ENCODE measurements at places on chromosomes 11 and 22. TPM values are rescaled to one million over a fixed set of nuclear protein-coding genes. Genes with fewer than 3 reads are reported as not detected.

ARL2 gene
- 88.5 TPM for total RNA-seq

DNA sequence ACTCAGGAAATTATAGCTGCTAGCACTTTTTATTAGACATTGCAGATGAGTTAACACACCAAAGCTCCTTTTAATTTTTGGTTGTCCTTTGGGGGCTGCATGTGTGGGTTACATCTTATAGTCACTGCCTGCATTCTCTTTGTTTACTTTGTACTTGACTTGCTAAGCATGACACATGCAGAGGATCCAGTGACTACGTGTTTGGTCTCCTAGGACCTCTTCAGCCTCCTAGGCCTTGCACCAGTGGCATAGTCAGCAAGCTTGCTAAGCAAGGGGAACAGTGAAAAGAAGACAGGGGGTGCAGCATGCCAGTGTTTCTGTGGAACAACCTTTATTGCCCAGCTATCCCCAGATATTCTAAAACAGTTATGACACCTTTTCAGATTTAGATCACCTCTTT is 108.2 kb downstream of the PAX6 start:
- peak; percentile 14 for DNase-seq

PRPF19 gene
- 52.7 TPM for total RNA-seq

DNA sequence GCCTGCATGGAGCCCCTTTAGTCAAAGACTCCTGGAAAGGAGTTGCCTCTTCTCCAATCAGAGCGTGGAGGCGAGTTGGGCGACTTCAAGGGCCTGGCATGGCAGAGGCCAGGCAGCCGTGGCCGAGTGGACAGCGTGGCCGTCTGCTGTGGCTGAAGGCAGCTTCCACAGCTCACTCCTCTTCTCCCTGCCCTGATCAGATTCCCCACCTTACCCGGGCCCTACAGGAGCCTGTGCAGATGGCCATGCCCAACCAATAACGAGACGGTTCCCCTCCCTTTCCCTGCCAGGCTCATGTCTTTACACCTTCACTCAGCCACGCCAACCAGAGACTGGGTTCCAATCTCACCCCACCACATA is 20.0 kb upstream of the SLC22A12 start:
- DNase-seq = no peak

DNA sequence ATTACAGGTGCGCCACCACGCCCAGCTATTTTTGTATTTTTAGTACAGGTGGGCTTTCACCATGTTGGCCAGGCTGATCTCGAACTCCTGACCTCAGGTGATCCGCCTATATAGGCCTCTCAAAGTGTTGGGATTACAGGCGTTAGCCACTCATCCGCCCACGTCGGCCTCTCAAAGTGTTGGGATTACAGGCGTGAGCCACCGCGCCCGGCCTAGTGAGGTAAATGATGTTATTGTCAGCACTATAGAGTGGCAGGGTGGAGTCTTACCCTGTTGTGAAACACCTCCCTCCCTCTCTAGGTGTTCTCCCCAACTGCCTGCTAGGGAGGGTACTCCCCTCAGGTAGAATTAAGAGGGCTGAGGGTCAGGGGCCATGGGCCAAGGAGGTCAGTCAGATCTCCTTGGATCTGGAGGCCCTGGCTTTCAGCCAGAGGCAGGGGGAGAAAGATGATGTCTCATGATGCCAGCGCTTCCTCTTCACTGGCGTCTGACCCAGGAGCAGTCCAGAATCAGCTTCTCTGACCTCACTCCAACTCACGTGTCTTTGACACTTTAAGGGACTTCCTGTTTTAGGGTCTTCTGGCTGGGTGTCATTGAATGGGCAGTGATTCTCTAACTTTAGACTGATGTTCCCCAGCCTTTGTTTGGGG is 2.0 kb downstream of the GGA1 start:
- DNase-seq = peak; percentile 65
